Adrenal gland (tissue), 19 donors: ENCODE measurements at places on chromosomes 2 and 18. TPM values are rescaled to one million over a fixed set of nuclear protein-coding genes. Genes with fewer than 3 reads are reported as not detected.

The RND3 gene
- total RNA-seq = 74.0 TPM

The RNF152 gene
- 4.8 TPM for total RNA-seq

The MTLN gene
- total RNA-seq = 129 TPM

The SCTR gene
- total RNA-seq = 1.6 TPM

The SCN7A gene
- 10.7 TPM for total RNA-seq

The GPR39 gene
- total RNA-seq = 0.15 TPM

The GPR35 gene
- total RNA-seq = 1.3 TPM

The LRRFIP1 gene
- total RNA-seq = 31.1 TPM

The GNLY gene
- 1.4 TPM for total RNA-seq

The TTC39C gene
- total RNA-seq = 49.4 TPM

The MCM6 gene
- 10.7 TPM for total RNA-seq

The ABCB11 gene
- not detected for total RNA-seq

The SP110 gene
- total RNA-seq = 17.5 TPM

The HOXD3 gene
- total RNA-seq = 13.3 TPM

The SLC5A7 gene
- 1.9 TPM for total RNA-seq

The KCNF1 gene
- total RNA-seq = not detected

The ADCYAP1 gene
- 0.69 TPM for total RNA-seq

The SNED1 gene
- 12.5 TPM for total RNA-seq

The LAMA1 gene
- 0.17 TPM for total RNA-seq

The HAAO gene
- 10.3 TPM for total RNA-seq

The CCDC102B gene
- 7.6 TPM for total RNA-seq

The IL1F10 gene
- not detected for total RNA-seq

The C2orf76 gene
- total RNA-seq = 9.5 TPM

The ATAD2B gene
- total RNA-seq = 14.0 TPM

The LHCGR gene
- 0.14 TPM for total RNA-seq

The FAM124B gene
- 0.67 TPM for total RNA-seq

The GKN2 gene
- not detected for total RNA-seq

The KIF3C gene
- total RNA-seq = 12.0 TPM

The EVX2 gene
- total RNA-seq = not detected

The RSAD2 gene
- total RNA-seq = 1.2 TPM

The WDR33 gene
- 24.8 TPM for total RNA-seq

The MPHOSPH10 gene
- 18.1 TPM for total RNA-seq

The POU3F3 gene
- 0.14 TPM for total RNA-seq

The RFTN2 gene
- 15.8 TPM for total RNA-seq

The NTSR2 gene
- 0.06 TPM for total RNA-seq

The NEDD4L gene
- 45.9 TPM for total RNA-seq

The MALL gene
- 6.1 TPM for total RNA-seq

The CFAP65 gene
- not detected for total RNA-seq

The DYNAP gene
- total RNA-seq = not detected

The RTP5 gene
- total RNA-seq = not detected

The C2orf66 gene
- total RNA-seq = 0.39 TPM

The DLX2 gene
- total RNA-seq = 0.06 TPM

The CFC1 gene
- total RNA-seq = not detected

The MAP3K20 gene
- 10.9 TPM for total RNA-seq

The COL4A4 gene
- total RNA-seq = 24.2 TPM

The ZC3H8 gene
- total RNA-seq = 14.0 TPM

The UGT1A1 gene
- total RNA-seq = 0.52 TPM

The SLC9A4 gene
- total RNA-seq = not detected

The SOX11 gene
- total RNA-seq = not detected

The CRIM1 gene
- 28.5 TPM for total RNA-seq

The INPP5D gene
- 14.4 TPM for total RNA-seq

The GCG gene
- not detected for total RNA-seq

The RGPD4 gene
- not detected for total RNA-seq

The BCL11A gene
- 3.9 TPM for total RNA-seq

The BAZ2B gene
- total RNA-seq = 136 TPM

The UGT1A6 gene
- total RNA-seq = not detected

The ESPNL gene
- not detected for total RNA-seq

The PLGLB1 gene
- 2.8 TPM for total RNA-seq

The FIGN gene
- 5.0 TPM for total RNA-seq
